ENCODE measurements at places on chromosomes 6 and 20.

- no peak for DNase-seq
These were observed 317.0 kb downstream of the ZFAND3 start for GRCh38 chr6:38136547-38136946.

- DNase-seq = no peak
These were observed 159.8 kb downstream of the CLIC5 start for GRCh38 chr6:45855642-45856394.

- no peak for DNase-seq
These were observed 39.8 kb upstream of the GCLC start for GRCh38 chr6:53584726-53585125.

DNA sequence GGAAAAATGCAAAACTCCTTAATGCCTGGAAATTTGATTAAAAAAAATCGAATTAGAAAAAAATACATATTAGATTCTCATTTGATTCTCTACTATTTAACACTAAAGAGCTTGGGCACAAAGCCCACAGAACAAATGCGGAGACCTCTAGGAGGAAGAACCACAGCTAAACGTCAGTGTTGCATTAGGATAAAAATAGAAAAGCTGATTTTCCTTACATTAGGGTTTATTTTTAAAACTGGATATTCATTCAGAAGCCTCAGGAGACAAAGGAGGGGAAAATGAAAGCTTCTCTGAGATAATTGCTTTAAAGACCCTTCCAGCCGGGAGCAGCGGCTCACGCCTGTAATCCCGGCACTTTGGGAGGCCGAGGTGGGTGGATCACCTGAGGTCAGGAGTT is 77.3 kb downstream of the ECT2L start:
- no peak for DNase-seq

- no peak for DNase-seq
These were observed 462.8 kb downstream of the CDC5L start for GRCh38 chr6:44850312-44850711.

GRCh38 chr6:98041921-98042320 is 758.9 kb upstream of the MMS22L start:
- no peak for DNase-seq

- DNase-seq = no peak
These were observed 103.3 kb downstream of the ARHGAP18 start for GRCh38 chr6:129606664-129607063.

- DNase-seq = no peak
These were observed 465.1 kb upstream of the CHD6 start for GRCh38 chr20:42083280-42083679.

DNA sequence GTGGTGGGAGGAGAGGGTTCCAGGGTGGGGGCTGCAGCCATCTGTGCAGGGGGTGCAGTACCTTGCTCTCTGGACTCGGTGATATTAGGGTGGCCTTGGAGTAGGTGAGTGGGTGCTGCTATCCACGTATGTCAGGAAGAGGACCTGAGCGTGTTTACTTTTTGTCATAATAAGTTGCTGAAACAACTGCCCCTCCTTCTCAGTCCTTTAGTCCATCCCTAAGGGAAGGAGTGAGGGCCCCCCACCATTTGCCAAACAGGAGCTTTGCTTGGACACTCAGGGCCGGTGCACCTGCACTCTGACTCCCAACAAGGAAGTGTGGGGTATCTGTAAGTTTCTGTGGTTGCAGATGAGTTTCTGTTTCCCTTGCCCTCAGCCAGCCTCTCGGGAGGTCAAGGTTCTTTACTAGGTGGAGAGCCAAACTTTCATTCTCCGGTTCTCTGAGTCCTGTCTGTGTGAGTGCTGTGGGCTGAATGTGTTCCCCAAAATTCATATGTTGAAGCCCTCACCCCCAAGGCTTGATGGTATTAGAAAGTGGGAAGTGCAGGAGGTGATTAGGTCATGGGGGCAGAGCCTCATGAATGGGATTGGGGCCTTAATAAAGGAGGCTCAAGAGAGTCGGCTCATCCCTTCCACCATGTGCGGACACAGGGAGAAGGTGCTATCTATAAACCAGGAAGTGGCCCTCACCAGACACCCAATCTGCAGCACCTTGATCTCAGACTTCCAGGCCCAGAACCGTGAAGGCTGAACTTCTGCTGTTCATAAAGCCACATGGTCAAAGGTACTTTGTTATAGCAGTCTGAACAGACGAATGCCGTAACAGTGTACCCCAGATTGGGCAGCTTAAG is 19.6 kb upstream of the CCR6 start:
- no peak for DNase-seq

DNA sequence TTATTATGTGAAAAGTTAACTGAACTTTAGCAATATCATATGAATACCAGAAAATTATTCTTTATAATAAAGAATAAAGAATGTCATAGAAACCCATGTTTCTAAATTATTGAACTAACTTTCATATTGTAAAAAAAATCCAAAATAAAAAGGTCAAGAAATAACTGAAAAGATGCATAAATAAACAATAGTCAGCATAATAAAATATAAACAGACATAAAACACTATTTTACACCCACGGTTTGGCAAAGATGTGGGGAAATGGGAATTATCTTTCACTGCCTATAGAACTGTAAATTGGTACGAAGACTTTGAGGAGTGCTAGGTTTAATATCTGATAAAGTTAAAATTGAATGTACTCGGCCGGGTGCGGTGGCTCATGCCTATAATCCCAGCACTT is 34.7 kb upstream of the CTAGE9 start:
- no peak for DNase-seq

- DNase-seq = no peak
These were observed 230.6 kb downstream of the TMEM242 start for GRCh38 chr6:157092736-157093135.

- no peak for DNase-seq
These were observed 64.2 kb upstream of the CCN6 start for GRCh38 chr6:111989743-111990142.

GRCh38 chr20:358891-359555 is 12.1 kb downstream of the NRSN2 start:
- no peak for DNase-seq

GRCh38 chr6:34544052-34544604 is 12.0 kb downstream of the SPDEF start:
- DNase-seq = no peak

GRCh38 chr6:1372690-1373089 is 16.7 kb upstream of the FOXF2 start:
- no peak for DNase-seq

DNA sequence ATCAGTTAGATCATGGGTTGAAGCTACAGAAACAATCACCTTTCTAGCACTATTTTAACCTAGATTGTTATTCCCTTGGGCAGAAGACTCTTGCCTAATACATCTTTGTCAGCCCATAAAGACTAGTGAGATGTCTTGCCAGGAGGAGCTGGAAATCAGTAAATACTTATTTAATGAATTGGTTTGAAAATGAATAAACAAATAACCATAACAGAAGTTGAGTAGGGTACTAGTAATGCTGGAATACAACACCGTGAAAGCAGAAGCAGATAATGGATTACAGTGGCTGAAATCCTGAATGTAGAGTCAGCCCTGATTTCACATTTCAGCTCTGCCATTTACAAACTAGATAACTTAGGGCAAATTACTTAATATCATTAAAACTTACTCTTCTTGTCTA is 236.1 kb downstream of the PACRG start:
- no peak for DNase-seq

DNA sequence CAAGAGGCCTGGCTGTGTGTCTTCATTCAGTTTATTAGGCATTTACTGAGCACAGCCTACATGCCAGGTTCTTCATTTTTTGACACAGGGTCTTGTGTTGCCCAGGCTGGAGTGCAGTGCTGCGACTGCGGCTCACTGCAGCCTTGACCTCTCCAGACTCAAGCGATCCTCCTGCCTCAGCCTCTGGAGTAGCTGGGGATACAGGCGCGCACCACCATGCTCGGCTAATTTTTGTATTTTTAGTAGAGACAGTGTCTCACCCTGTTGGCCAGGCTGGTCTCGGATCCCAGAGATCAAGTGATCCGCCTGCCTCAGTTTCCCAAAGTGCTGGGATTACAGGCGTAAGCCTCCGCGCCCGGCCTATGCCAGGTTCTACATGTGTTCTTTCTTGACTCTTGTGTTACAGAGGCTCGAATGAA is 601 bp upstream of the ATRN start:
- no peak for DNase-seq

GRCh38 chr6:51213811-51214210 is 395.1 kb downstream of the TFAP2B start:
- no peak for DNase-seq

- peak; percentile 22 for DNase-seq
These were observed 453 bp downstream of the KCNQ5 start for GRCh38 chr6:72622094-72622940.

DNA sequence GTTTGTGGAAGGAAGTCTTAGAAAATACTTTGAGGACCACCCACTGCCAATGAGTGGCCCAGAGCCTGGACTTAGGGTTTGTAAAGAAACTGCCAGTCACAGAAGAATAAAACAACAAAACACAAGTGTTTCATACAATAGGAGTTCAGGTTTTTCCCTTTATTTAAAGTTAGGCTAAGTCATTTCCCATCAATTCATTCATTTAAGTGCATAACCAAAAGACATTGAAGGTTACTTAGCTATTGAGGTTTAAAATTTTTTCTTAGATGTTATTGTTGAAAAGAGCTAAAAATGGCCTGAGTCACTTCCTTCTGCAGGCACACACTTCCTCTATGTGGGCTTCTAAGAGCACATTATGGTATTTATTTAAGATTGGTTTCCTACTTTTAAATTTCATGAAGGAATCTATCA is 54.2 kb downstream of the ARMC2 start:
- DNase-seq = no peak

DNA sequence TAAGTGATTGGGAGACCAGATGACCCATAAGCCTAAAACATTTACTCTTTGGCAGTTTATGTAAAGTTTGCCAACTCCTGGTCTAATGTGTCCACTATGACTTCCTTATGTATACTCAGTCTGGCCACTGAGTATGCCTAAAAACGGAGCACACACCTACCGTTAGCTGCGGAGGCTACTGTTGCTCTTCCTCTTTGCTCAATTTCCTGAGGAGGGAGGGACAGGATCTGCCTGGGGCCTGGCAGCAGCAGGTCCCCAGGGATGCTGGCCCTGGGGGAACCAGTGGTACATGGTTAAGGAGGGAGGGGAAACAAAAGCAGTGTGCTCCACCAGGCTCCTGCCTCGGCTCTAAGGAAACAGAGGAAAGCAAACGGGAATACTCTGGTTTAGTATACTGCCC is 113.5 kb downstream of the CDYL start:
- DNase-seq = no peak

GRCh38 chr6:3755637-3756545 is 4.4 kb upstream of the PXDC1 start:
- no peak for DNase-seq

DNA sequence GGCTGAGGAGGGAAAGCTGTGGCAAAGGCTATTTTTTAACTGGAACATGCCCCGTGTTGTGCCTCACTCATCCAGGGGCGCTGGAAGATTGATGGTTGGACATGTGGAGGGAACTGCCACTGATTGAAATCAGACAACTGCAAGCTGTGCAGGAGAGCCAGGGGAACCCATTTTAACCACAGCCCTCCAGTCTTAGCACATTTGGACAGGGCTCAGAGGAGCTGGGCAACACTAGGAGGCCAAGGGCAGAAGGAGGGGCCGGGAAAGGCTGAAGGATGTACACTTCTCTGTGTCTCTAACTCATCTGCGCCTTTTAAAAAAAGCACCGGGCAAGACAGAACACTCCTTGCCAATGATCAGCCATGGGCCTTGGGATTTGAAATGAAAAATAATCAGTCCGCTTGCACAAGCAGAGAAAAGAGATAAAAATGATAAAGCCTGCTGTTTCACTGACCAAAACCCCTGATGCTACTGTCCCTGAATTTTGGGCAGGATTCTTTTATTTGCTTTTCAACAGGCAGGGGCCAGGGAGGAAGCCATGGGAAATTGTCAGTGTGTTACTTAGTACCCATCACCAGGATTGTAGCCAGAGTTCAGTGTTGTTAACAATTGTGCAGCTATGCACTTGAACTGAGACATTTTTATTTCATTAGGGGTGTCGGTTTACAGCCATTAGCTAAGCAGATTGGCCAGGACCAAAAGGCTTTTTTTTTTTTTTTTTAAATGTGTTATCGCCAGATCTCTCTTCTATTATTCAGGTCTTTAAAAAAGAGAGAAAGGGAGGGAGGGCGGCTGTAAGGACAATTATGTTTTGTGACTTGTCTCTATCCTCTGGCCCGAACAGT is 109.3 kb upstream of the EYA4 start:
- no peak for DNase-seq

DNA sequence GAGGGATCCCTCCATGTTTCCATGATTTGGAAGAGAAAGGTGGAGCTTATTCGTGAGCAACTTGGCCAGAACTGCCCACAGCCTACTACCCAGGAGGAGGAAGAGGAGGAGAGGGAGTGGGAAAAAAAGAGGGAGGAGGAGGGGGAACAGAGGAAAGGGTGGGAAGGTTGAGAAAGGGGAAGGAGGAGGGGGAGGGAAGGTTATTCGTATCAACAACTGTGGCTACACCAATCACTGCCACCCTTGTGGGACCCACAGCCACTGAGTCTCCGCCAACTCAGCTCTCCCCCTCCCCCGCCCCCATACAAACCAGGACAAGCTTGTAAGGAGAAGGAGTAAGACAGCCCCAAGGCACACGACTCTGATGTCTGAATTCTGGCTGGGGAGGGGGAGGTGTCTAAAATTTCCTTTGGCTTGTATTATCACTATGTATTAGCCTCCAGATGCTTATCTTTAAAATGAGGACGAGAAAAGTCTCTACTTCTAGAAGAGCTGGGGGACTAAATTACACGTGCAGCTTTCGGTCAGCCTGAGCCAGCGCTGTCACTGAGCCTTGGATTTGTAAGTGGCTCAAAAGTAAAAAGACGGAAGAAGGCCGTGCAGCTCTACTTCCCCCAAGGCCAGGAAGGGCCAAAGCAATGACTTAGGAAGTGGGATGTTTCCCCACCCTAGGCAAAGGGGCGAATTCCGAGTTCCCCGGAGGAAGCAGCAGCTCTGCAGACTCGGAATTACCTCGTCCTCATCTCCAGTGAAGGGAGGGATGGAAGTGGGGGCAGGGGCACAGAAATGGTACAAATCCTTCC is 1.0 kb downstream of the FKBP1A start:
- no peak for DNase-seq

GRCh38 chr6:33192671-33193602 is 670 bp upstream of the COL11A2 start:
- DNase-seq = no peak

DNA sequence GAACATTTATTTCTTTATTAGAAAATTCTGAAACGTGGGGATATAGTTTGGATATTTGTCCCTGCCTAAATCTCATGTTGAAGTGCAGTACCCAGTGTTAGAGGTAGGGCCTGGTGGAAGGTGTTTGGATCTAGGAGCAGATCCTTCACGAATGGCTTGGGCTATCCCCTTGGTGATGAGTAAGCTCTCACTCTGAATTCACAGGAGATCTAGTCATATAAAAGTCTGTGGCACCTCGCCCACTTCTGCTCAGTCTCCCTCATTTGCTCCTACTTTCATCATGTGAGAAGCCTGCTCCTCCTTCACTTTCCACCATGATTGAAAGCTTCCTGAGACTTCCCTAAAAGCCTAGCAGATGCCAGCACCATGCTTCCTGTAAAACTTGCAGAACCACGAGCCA is 96.8 kb upstream of the GJE1 start:
- DNase-seq = no peak

DNA sequence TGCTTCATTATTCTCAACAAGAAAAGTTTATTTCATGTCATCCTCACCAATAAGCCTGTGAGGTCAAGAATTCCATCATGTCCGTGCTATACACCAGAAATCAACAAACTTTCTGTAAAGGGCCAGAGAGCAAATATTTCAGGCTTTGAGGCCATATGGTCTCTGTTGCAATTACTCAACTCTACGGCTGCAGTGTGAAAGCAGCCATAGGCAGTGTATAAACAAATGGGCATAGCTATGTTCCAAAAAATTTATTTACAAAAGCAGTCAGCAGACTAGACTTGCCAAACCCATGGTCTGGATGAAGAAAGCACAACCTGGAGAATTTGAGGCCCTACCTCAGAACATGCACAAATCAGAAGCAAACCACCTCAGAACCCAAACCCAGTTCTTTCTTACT is 118.5 kb downstream of the PCSK2 start:
- no peak for DNase-seq
